ENCODE measurements at places on chromosomes 4 and X.

DNA sequence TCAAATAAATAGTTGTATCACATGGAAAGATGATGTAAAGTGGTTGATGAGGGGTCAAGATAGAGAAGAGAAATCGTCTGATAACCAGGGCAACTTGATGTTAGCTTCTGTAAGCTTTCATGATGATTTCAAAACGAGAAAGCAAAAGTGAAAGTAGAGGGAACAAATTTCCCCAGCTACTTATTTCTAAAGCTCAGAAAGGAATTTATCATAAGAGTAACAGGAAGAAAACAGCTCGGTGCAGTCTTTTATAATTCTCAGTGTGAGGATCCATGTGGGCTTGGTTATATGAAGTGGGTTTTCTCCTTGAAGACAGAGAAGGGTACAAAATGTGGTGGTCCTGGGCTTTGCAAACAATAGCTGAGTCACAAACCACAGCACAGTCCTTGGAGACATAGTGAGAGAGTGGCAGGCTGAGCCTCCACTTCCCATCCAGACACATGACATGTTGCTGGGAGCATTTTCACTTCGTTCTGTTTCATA, 32.1 kb upstream of the GLRA2 start:
- DNase-seq: no peak

DNA sequence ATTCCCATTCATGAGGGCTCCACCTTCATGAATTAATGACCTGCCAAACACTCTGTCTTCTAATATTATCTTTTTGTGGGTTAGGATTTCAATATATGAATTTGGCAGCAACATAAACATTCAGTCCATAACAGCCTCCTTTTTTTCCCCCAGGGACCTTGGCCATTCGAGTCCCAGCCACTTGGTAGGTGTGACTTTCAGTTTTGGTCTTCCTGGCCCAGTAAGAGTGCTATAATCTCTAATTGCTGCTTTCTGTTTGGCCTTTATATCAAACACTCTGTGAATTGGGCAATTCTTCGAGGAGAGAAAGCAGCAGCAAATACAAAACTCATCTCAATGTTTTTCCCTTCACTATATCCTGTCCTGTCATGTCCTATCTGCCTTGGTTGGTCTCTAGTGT, 12.4 kb upstream of the RADX start:
- no peak for DNase-seq

DNA sequence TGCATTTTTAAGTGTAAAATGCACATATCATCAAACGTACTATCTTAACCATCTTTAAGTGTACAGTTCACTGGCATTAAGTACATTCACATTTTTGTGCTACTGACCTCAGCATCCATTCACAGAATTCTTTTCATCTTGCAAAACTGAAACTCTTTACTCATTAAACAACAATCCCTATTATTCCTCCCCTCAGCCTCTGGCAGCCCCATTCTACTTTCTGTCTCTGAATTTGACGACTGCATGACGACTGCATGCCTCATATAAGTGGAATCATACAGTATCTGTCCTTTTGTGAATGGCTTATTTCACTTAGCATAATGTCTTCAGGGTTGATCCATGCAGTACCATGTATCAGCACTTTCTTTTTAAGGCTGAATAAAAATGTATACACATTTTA, 38.7 kb downstream of the CNKSR2 start:
- DNase-seq: no peak

DNA sequence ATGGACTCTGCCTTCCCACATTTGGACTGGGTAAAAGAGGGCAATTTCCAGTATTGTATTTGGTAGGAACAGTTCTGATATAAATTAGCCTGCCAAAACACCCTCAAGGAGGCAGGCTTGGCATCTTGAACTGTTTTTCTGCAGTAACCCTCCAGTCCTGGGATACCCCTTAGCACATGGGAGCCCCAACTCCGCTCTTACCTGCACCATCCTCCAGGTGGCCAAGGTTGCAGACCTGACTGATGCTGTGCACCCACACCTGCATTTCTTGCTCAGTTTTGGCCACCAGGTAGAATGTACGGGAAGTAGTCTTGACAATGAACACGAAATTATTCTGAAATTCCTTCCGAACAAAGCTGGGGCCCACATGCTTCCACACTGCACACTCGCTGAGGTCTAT, 35.1 kb downstream of the GAB3 start:
- DNase-seq: no peak

- no peak for DNase-seq
Observed at GRCh38 chr4:95439896-95440295, 108.9 kb downstream of the UNC5C start.

GRCh38 chrX:66676413-66676812, 37.5 kb upstream of the EDA2R start:
- no peak for DNase-seq

GRCh38 chr4:113173793-113174264, 124.4 kb downstream of the ANK2 start:
- no peak for DNase-seq

- DNase-seq: no peak
Observed at GRCh38 chr4:100823066-100823992, 305.5 kb upstream of the EMCN start.

GRCh38 chrX:40174854-40175510, 77.2 kb upstream of the BCOR start:
- no peak for DNase-seq

DNA sequence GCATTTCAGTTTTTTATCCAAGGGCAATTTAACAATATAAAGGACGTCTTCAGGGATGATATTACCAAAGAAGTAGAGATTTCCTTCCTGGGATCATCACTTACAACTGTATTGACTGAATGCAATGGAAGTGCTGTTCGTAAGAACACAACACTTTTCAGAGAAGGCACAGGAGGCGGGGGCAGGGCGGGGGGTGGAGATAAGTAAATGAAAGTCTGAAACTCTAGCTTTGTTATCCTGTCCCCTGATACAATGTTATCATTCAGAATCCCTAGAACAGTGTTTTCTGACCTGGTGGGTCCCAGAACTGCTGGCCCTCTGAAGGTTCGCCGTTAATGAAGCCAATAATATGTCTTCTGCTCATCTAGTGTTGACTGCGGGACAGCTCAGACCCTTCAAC, 124.6 kb downstream of the NSUN7 start:
- no peak for DNase-seq

- no peak for DNase-seq
Observed at GRCh38 chr4:139814323-139815015, 148.8 kb downstream of the MGST2 start.

DNA sequence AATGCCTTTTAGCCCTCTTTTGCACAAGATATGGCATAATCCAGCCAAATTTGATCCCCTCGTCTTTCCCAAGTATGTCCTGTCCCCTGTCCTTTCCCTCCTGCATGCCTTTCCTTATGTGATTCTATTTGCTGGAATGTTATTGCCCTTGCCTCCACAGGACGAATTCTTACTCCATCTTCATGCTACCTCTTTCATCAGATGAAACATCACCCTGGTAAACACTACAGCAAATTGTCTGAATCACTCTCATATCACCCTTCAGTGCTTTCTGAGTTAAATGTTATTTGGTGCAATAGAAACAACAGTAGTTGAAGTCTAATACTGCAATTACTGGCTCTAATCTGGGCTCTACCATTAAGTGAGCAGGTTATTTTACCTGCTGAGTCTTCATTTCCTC, 52.2 kb upstream of the FAT1 start:
- no peak for DNase-seq

DNA sequence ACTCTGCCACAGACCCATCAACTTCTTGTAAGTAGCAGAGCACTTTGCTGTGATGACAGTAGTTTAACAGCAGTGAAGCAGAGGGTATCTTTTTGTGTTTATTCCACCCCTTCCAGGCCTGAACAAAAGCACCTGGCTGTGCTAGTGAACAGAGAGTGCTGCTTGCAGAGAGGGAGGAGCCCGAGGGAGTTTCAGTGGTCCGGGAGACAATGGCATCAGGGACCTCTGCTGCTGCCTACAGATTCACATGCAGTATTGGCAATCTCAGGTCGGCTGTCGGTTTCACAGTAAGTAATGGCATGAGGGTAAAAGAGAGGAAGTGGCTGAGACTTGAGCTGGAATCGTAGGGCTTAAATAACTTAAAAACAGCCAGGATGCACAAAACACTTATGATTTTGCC, 755.8 kb downstream of the RPA4 start:
- DNase-seq: no peak

GRCh38 chr4:71639380-71639779, 144.5 kb downstream of the GC start:
- DNase-seq: no peak

DNA sequence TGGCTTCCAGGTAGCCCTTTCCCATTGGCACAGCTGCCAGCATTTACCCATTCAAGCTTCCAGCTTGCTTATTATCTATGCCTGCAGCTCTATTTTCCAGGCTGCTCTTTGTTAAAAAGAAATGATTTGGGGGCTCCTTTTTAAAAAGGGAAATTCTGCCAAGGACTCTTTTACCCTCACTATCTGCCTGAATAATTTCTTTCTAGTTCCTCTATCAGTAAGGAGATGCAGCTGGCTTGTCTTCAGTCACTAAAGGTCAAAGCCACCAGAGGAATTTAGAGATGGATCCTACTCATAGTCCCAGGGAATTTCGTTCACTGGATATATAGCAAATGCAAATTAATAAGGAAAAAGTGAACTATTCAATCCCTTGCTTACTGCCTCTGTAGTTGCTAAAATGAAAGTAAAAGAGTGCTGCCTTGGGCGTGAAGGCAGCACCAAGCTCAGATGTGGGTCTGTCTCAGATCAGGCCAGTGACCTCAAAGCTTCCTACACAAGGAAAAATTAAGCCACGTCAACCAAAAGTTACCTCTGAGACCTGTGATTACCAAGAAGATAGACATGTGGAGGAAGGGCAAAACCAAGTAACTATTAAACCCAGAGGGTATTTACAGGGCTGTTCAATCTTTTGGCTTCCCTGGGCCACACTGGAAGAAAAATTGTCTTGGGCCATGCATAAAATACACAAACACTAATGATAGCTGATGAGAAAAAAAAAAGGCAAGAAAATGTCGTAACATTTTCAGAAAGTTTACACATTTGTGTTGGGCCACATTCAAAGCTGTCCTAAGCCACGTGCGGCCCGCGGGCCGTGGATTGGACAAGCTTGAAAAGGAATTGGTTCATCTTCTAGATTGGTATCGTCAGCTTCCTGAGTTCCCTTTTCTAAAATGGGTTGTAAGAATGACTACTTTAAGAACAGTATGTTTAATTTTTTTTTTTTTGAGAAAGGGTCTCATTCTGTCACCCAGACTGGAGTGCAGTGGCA, 5.3 kb downstream of the ARSF start:
- DNase-seq: no peak

DNA sequence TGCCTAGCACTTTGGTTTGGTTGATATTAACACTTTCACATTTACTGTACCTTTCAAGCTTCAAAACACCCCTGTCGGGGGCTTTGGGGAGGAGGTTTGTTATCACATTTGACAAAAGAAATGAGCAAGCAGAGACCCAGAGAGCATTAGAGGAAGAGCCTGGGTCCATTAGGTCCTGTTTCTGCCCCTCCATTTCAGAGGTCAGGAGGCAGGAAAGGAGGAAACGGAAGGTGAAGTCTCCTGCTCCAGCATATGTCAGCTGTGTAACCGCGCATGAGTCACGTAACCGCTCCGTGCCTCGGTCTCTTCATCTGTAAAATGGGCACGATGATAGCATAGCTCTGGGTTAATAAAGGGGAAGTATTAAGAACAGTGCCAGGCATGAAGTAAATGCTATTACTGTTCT, 201.9 kb upstream of the BCOR start:
- DNase-seq: no peak

DNA sequence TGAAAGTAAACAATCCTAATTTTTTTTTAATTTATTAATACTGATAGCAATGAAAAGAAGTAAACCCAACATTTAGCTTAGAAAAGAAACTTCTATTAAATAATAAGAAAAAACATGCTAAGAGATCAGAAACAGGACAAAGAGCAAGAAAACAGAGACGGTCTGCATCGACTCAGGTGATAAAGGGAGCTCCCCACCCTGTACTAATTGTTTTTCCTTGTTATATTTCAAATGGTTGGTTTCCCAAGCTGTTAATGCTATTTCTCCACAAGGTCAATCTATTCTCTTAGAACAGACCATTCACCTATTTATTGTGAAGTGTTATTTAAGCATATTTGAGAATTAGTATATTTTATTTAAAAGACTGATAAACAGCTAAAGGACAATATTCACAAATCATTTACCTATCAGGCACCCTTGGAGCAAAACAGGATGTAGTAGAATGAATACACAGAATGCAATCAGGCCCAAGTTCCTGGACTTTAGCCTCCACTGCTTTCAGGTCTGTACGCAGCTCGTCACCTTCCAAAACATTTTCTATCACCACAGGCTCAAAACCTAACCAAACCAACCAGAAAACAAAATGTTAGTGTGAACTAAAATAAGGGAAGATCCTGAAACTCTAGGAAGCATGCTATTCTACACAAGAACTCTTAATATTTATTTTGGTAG, 5.5 kb downstream of the SEPSECS start:
- no peak for DNase-seq

DNA sequence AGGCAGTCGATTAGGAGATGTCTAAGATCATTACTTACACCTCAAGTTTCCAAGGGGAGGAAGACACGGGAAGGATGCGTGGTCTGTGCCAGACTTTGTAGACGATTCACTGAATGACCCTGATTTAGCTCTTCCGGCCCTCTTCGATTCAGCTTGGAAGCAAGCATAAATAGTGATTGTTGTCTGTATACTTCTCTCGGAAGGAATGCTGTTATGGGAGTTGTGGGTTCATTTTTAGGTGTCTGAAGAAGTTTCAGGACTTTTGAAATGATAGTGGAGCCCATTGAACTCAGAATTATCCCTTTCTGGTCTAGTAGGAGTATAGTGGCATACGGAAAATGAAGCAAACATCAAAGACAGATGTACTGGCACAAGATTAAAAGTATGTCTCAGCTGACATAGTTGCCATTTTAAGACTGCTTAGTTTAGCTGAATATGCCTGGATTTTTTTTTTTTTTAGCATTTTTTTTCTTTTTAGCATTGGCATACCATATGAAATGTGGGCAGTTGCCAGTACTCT, 1.0 kb upstream of the ANKRD17 start:
- DNase-seq: no peak

GRCh38 chr4:174429701-174430410, 92.4 kb downstream of the HPGD start:
- no peak for DNase-seq

GRCh38 chrX:155871934-155872333, 9.2 kb upstream of the VAMP7 start:
- no peak for DNase-seq

DNA sequence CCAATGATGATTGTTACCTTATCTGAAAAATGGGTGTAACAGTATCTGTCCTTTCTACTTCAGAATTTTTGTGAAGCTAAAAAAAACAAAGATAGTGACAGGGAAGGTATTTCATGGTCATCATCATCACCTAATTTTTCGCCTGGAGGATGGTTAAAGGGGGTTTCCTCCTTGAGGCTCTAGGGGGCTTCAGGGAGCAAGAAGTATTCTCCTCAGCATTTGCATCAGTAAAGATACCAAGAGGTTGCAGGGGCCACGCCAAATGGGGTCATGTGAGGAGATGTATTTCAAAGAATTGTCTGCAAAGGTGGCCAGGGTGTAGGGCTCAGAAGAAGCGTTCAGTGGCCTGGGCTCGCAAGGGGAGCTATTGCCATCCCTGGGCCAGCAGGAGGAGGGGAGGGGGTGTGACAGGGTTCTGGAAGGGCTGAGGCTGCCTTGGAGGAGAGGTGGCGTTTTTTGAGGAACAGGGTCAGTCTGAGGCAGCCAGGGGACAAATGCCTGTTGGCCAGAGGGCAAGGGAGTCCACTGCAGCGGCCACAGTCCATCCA, 7.3 kb upstream of the NSG1 start:
- no peak for DNase-seq

- no peak for DNase-seq
Observed at GRCh38 chr4:76016393-76016792, 6.9 kb downstream of the CXCL10 start.

- DNase-seq: no peak
Observed at GRCh38 chrX:22559506-22559905, 286.8 kb downstream of the CBLL2 start.

GRCh38 chr4:7427831-7428260, 6.9 kb downstream of the PSAPL1 start:
- DNase-seq: no peak
